ENCODE measurements at places on chromosomes 13 and 19. TPM values are rescaled to one million over a fixed set of nuclear protein-coding genes. Genes with fewer than 3 reads are reported as not detected.

The C1QTNF9B gene
- total RNA-seq, result 0.83 TPM

The ELL gene
- 18.7 TPM for total RNA-seq

The ZNF583 gene
- 5.4 TPM for total RNA-seq

The SOHLH2 gene
- 0.77 TPM for total RNA-seq

The PTGIR gene
- total RNA-seq, result 16.5 TPM

The FGF9 gene
- 0.33 TPM for total RNA-seq

The ATP8A2 gene
- total RNA-seq, result 0.26 TPM

The PROZ gene
- not detected for total RNA-seq

The KLK2 gene
- total RNA-seq, result not detected

The MYCBP2 gene
- total RNA-seq, result 62.1 TPM

The CCDC70 gene
- not detected for total RNA-seq

The FAM216B gene
- 0.26 TPM for total RNA-seq

The MTUS2 gene
- not detected for total RNA-seq

The FSD1 gene
- 8.7 TPM for total RNA-seq

The GSX1 gene
- total RNA-seq, result not detected

The ZNF28 gene
- total RNA-seq, result 15.7 TPM

The SULT2A1 gene
- not detected for total RNA-seq

The TUBA3C gene
- not detected for total RNA-seq

The SBSN gene
- total RNA-seq, result 4.1 TPM

The ZNF723 gene
- total RNA-seq, result not detected

The SCAF1 gene
- 11.9 TPM for total RNA-seq

The RXFP2 gene
- total RNA-seq, result not detected

The SLC46A3 gene
- 4.6 TPM for total RNA-seq

The F2RL3 gene
- total RNA-seq, result not detected

The LGALS7 gene
- not detected for total RNA-seq

The AMER2 gene
- not detected for total RNA-seq

The CEACAM19 gene
- total RNA-seq, result 3.1 TPM

The TICAM1 gene
- total RNA-seq, result 4.1 TPM

The PTH2 gene
- not detected for total RNA-seq

The RELB gene
- 11.7 TPM for total RNA-seq

The MEGF8 gene
- total RNA-seq, result 32.1 TPM

The ZNF729 gene
- total RNA-seq, result not detected

The YJEFN3 gene
- 0.51 TPM for total RNA-seq

The CRB3 gene
- total RNA-seq, result 0.17 TPM

The PTPRS gene
- 136 TPM for total RNA-seq

The ENOX1 gene
- 7.6 TPM for total RNA-seq

The ZIC2 gene
- not detected for total RNA-seq

The TLE6 gene
- 0.51 TPM for total RNA-seq

The CPB2 gene
- total RNA-seq, result not detected

The PINLYP gene
- 7.2 TPM for total RNA-seq

The GPR108 gene
- total RNA-seq, result 33.9 TPM

The ZNF546 gene
- 15.7 TPM for total RNA-seq

The PABPC3 gene
- 0.17 TPM for total RNA-seq

The BEST2 gene
- total RNA-seq, result not detected

The CEACAM4 gene
- total RNA-seq, result not detected

The RNF225 gene
- under 0.01 TPM for total RNA-seq

The LYPD3 gene
- 0.50 TPM for total RNA-seq

The ZNF285 gene
- total RNA-seq, result 5.0 TPM

The COL4A1 gene
- total RNA-seq, result 34.0 TPM

The ACP7 gene
- not detected for total RNA-seq

The WDR88 gene
- under 0.01 TPM for total RNA-seq

The ADAMTS10 gene
- total RNA-seq, result 13.1 TPM

The RFX1 gene
- 1.0 TPM for total RNA-seq

Measured in fibroblast of lung (primary cell).